CD8-positive, alpha-beta memory T cell (primary cell): ENCODE measurements at places on chromosomes 1 and 21. TPM values are rescaled to one million over a fixed set of nuclear protein-coding genes. Genes with fewer than 3 reads are reported as not detected.

- no peaks in the 10 kb centered on the region for H3K4me1 ChIP-seq
- H3K4me3 ChIP-seq = no peak overlapping the region
Observed at GRCh38 chr1:53137729-53138128, 4.7 kb downstream of the SLC1A7 start.

DNA sequence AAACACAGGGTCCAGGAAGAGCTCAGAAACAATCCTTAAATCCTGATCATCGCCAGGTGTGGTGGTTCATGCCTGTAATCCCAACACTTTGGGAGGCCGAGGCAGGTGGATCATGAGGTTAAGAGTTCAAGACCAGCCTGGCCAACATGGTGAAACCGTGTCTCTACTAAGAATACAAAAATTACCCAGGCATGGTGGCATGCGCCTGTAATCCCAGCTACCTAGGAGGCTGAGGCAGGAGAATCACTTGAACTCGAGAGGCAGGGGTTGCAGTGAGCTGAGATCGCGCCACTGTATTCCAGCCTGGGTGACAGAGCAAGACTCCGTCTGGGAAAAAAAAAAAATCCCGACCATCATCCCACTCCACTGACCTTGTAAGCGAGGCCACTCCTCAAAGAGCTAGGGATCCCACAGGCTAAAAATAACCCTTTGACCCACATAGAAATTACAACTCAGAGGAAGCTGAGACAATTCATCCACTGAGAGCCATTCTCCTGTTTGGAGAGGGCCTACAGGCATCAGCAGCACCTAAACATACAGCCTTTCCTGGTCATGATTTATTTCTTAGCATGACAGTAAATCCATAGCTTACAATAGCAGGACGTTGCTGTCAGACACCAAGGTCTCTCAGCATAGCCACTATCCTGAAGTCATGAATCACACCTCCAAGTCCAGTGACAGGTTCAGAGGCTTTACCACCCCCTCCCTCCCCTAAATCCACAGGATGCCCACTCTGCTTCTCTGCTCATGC, 66.7 kb downstream of the TGFBR3 start:
- peaks cover 10% of the 10 kb centered on the region for H3K4me1 ChIP-seq
- no peaks in the 10 kb centered on the region for H3K27me3 ChIP-seq
- DNase-seq = no peak
- H3K36me3 ChIP-seq = no peaks in the 10 kb centered on the region

The XCL2 gene
- 316 TPM for total RNA-seq

DNA sequence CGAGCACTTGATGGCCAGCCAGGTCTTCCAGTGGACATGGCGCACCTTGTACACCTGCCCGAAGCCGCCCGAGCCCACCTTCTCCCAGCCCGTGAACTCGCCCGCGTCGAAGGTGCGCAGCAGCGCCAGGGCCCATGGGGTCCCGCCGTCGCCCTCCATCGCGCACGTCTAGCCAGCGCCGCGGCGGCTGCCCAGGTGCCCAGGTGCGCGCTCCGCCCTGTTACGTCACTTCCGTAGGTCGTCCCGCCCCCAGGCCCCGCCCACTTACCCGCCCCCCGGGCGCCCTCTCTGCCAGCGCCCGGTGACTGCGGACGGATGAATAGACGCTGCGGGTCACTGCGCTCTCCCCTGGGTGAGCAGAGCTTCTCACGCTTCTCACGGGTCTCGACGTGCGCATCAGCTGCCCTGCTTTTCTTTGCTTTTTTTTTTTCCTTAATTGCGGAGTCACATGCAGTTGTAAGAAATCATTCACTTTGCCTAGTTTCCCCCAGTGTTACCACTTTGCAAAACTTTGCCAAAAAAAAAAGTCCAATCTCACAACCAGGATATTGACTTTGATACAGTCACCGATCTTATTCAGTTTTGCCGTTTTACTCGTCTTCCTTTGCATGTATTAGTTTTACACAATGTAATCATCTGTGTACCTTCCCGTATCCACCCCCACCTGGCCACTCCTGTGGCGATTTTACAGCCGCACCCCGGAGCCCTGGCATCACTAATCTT, at the start of gene RIPK4:
Gene RIPK4, minus strand, starts transcription at position 170 of the 723 bp plus-strand sequence. Its CDS starts 11 bp downstream, at position 159.
- peaks cover 18% of the 10 kb centered on the region for H3K4me1 ChIP-seq
- H3K36me3 ChIP-seq = no peaks in the 10 kb centered on the region
- H3K27me3 ChIP-seq = peaks cover 31% of the 10 kb centered on the region
- peak within 1 kb of the TSS; percentile 51 for H3K4me3 ChIP-seq
- DNase-seq = peak; percentile 52

- H3K27ac ChIP-seq = no peak overlapping the region
- no peak for DNase-seq
- no peaks in the 10 kb centered on the region for H3K36me3 ChIP-seq
- H3K4me3 ChIP-seq = no peak overlapping the region
Observed at GRCh38 chr1:46215504-46215903, 12.4 kb downstream of the LURAP1 start.

- no peaks in the 10 kb centered on the region for H3K27me3 ChIP-seq
- DNase-seq = no peak
- H3K4me3 ChIP-seq = no peak overlapping the region
- H3K36me3 ChIP-seq = no peaks in the 10 kb centered on the region
- no peak overlapping the region for H3K27ac ChIP-seq
Observed at GRCh38 chr1:84877592-84877991, 15.4 kb downstream of the LPAR3 start.

The PLEKHN1 gene
- 2.7 TPM for total RNA-seq
